ENCODE measurements at places on chromosomes 12 and 14.

- no peak for DNase-seq
Observed at GRCh38 chr12:92556637-92557421, 146.0 kb upstream of the PLEKHG7 start.

- no peak for DNase-seq
Observed at GRCh38 chr12:1724250-1724649, 33.4 kb downstream of the ADIPOR2 start.

- no peak for DNase-seq
Observed at GRCh38 chr12:62248873-62249272, 11.3 kb upstream of the USP15 start.

DNA sequence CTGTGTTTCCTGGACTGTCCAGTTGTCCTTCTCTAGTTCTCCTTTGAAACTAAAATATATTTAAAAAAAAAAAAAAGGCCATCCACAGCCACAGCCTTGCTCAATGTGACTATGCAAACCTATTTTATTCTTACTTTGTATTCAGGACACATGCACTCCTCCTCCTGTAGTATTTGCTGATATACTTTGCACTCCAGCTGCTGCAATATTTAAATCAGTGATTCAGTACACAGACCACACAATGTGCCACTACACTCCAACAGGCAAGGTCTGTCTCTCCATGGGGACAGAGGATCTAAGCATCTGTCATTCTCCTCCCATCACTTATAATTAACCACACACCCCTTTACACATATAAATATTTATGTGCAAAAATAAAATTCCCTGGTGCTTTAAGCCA is 40.2 kb upstream of the CCDC196 start:
- DNase-seq, result peak; percentile 7

- DNase-seq, result peak; percentile 73
Observed at GRCh38 chr12:99984271-99985128, at the start of gene ANKS1B. Gene ANKS1B (minus strand): TSS chr12:99984936. CDS start chr12:99984237, 699 bp downstream.

DNA sequence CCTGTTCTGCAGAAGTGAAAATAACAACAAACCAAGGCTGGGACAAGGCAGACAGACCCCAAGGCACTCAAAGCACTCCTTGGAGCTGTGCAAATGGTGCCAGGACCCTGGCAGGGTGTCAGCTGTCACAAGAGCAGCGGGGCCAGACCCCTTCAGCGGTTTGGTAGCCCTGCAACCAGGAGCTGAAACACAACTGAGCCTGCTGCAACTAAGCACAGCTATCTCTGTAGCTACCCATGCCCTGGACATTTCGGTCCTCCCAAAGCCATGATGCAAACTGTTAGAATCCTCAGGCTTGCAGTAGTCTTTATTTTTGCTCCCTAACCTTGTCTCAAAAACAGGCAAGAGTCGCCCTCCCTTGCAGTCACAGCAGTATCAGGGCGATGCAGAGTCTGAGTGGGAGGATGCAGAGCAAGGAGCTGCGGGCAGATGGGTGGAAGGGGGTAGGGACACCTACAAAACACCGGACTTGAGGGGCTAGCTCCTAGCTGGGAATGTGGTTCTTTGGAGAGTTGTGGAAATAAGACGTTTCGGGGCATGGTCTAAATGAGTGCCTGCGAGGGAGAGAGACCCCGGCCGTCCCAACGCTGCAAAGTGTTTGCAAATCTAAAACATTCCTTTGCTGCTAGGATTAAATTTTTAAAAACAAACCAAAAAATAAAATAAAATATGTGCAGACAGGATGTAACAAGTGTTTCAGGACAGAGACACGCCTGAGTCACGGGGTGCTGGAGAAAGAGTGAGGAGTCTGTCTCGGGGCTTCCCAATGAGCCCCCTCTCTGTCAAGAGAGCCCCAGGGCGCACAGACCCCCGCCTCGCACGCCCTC is 1.0 kb downstream of the NUAK1 start:
- DNase-seq, result no peak

GRCh38 chr12:9868951-9869306 is 225 bp downstream of the CLEC2B start:
- no peak for DNase-seq

DNA sequence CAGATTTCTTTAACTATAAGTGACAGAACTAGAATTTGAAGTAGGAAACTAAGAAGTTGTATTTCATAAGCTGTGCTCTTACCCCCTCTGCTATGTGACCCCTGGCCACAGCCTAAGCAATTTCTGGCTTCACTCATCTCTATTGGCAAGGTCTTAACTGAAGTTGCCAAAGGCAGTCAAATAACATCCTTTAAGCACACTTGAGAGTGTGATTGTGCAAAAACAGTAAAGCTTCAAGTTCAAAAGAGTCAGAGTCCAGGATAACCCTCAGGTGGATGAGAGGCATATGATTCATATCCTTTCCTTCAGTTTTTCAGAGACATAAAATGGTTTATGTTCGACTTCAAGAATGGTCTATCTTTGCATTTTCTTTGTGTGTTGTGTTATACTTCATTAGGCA is 45.2 kb downstream of the GRIP1 start:
- DNase-seq, result no peak

GRCh38 chr12:65419284-65420072 is 141.0 kb downstream of the MSRB3 start:
- no peak for DNase-seq

Measured in SHP77 treated with DMSO at 0.1 percent for 48 hours (cell line).